ENCODE measurements at places on chromosomes 4 and X.

DNA sequence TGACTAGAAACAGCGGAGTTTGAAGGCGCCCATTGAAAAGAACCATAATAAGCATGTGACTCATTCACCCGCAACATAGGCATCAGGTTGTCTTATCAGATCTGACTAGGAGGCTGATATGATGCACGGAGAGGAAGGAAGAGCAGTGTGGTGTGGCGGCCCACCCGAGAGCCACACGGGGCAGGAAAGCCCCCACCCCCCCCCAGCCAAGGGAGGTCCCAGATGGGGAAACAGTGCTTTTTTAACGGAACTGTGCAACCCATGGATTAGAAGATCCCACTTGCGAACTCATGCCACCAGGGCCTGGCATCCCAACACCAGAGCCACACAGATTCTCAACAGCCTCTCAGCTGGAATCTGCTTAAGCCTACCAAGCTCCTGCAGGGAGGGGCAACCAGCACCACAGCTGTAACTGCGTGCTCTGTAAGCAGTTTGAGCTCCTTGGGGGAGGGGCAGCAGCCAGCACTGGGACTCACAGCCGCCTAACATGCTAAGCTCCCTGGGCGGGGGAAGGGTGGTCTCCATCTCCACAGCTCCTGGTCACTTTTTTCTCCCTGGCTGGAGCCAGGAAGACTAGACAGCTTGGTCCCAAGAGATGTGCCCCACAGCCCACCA lies 466.2 kb downstream of the PDGFC start:
- no peak for DNase-seq

DNA sequence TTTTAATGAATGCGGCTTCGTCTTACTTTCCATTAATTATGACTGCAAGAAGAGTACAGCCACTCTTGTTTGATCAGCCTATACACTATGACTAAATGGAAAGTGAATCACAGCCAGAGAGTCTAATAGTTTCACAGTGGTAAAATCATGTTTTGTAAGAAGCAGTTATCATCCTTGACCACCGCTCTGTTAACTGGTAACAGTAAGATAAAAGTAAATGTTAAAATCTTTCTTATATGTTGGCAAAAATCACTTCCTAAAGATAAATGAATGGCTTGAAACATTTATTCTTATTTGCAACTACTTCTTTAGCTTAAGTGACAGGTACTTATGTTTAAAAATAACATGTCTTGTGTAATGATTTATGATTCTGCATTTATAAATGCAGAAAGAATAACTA lies 13.2 kb downstream of the GALNT7 start:
- no peak for DNase-seq

DNA sequence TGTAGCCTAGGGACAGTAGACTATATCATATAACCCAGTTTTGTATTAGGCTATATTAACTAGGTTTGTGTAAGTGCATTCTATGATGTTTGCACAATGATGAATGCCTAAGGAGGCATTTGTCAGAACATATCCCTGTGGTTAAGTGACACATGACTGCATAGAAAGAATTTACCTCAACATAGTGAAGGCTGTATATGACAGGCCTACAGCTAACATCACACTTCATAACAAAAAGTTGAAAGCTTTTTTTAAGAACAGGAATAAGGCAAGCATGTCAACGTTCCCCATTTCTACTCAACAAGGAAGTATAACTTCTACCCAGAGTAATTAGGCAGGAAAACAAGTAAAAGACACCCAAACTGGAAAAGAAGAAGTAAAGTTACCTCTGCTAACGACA lies 165.9 kb upstream of the NDST4 start:
- DNase-seq = no peak

- DNase-seq = no peak
Observed at GRCh38 chr4:4755306-4755705, 104.2 kb upstream of the MSX1 start.

DNA sequence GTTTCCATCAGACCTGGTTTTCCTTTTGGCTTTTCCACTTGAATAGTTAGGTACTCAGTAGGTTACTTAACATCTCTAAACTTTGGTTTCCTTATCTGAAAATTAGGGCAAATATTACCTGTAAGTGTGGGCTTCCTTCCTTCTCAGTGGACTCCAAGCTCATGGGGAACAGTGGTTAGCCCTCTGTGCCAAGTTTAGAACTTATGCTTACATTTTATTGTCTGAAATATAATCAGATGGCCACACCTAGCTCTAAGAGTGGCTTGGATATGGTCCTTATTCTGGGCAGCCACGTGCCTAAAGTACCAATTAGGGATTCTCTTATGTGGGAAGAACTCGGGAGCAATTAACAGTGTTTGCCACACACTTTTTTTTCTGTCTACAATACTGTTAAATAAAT lies 133.9 kb downstream of the UCHL1 start:
- DNase-seq = no peak

DNA sequence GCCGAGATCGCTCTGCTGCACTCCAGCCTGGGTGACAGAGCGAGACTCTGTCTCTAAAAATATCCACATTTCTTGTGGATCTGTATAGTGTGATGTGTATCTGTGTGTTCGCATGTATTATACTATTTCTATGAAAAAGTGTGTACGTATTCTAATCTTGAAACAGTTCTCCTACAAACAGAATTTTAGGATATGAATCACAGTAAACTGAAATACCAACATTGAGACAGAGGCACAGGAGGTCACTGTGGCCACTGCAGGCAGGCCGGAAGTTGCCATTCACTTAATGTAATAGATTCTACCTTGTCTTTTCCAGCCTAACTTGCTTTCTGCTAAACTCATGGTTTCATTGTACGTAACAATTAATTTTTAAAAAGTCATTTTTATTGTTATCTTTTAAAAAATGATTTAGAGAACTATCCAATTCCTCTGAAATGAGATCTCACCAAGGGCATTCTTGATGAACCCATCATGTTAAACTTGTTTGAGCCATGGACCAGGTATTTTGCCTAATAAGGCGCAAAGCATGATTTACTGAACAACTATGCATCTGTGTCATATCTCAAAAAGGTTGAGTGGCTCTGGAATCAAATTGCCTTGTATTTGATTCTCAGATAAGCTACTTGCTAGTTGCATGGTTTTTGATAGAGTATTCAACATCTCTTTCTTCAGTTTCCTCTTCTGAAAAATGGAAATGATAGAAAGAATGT lies 154.9 kb upstream of the GYPA start:
- DNase-seq = no peak

DNA sequence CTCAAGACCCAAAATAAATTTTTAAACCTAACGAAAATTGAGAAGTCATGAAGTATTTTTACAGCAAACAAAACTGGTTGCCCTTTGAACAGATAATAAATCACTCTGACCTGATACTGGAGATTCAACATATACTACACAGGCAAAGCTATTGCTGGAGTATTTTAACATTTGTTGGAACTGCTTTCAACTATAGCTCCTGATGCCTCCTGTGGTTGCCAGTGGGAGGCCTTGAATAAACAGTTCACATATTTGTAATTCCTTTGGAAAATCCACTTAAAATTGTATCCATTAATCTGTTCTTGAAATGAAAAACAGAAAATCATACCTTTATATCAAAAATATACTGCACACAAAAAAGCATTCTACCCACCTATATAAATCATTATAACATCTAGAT lies 605.1 kb downstream of the KCTD8 start:
- no peak for DNase-seq

GRCh38 chrX:41384051-41384705 lies 50.2 kb downstream of the DDX3X start:
- no peak for DNase-seq

DNA sequence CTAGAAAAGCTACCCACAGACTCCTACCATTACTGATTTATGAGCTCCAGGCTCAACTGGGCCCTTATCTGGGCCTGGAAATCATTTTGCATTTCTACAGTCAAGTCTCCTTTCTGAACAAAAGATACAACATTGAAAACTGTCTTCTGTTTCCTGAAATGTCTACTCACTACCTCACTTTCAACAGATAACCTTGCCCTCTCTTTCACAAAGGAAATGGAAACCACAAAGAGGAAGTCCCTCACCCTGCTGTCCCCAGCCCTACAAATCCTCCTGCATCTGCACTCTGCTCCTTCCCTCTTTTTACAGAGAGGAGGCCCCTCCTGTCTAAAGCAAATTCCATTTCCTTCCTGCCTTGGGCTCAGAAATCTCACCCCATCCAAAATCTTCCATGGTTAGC lies 24.8 kb upstream of the CYBB start:
- no peak for DNase-seq

DNA sequence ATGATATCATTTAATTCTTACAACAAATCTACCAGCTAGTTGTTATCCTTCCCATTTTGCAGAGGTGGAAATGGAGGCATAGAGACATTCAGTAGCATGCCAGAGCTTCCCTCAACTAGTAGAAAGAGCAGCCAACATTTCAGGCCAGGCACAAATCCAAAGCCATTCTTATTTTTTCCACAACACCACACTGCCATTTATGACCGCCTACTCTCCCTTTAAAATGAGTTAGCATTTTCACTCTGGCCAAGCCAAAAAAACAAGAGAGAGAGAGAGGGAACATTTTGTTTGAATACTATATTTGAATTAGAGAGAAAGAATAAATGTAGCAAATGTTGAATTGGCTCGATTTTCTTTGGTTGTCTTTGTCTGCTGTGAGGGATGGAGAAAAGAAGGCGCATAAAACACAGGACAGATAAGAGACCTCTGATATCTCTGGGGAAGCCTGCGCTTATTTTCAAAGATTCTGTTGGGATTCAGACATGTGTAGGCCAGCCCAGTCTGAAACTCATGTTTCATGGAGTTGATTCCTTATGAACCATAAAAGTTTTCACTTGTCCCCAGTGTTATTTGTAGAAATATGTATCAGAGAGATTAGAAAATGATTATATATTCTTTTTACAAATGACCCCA lies 265.7 kb downstream of the RAB28 start:
- no peak for DNase-seq

GRCh38 chr4:118281611-118282442 lies 71.0 kb downstream of the PRSS12 start:
- no peak for DNase-seq

DNA sequence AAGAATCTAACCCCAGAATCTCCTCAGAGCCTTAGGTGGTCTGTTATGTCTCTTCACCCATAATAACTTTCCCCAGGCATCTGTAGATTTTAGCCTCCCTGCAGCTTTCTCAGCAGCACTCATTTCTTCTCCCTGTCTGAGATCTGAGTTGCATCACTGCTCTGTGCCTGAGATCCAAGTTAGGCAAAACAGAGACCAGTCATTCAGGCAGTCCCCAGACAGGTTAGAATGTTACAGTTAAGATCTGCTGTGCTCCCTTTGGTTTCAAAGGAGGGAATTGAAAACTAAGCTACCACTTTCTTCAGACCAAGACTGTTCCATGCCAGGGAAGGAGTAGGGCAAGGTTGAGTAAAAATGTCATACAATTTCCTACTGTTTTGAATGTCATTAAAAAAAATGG lies 65.3 kb downstream of the TENT5D start:
- DNase-seq = no peak

- DNase-seq = no peak
Observed at GRCh38 chrX:9293051-9293496, 171.8 kb upstream of the TBL1X start.

DNA sequence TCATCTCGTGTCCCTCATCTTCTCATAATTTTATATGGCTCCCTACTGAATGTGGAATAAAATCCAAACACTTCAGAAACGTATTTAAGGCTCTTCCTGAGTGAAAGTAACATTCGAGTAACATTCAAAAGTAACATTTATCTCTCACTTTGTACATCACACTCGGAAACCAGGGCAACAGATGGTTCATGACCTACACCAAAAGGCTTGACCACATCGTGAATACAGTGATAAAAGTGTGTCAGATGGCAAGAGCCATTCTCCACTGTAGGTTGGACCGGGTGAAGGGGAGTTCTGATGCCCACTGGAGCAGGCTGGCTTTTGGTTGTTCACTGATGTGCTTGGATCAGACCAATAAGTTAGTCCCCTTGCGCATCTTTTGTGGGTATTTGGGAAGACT lies 5.6 kb upstream of the LIMCH1 start:
- DNase-seq = no peak

DNA sequence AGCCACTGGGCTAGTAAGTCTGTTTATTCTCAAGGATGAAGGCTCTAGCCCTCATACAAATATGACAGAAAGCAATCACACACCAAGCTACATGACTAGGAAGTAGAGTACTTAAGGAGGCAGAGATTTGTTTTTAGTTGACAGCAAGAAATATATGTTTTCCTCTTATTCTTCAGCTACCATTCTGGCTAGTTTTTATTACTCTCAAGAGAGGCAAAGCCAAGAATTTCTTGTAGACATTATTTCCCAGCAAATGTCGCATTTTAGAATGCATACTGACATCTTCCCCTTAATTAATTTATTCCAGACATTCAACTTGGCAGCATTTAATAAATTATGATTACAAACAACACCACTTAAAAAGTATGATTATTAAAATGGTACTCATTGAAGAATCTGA lies 23.4 kb upstream of the FAM9C start:
- no peak for DNase-seq

- no peak for DNase-seq
Observed at GRCh38 chrX:151973851-151974335, 583 bp downstream of the GABRE start.

- no peak for DNase-seq
Observed at GRCh38 chrX:12701628-12702027, 89.6 kb upstream of the PRPS2 start.

DNA sequence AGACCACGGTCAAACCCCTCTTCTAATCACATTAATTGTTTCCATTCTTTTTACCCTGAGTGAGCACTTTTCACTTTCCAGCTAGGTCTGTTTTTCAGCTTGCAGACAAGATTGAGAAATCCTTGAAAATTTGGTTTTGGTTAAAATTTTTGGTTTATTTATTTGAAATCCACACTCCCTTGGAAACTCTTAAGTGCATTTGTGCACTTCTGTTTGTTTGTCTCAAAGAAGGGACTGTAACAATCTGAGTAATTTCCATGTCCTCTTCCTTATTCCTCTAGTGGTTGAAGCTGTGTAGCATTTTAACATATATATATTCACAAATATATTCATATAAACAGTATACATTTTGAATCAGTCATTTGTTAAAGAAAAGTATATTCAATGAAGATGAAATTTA lies 333.3 kb downstream of the ANK2 start:
- no peak for DNase-seq

DNA sequence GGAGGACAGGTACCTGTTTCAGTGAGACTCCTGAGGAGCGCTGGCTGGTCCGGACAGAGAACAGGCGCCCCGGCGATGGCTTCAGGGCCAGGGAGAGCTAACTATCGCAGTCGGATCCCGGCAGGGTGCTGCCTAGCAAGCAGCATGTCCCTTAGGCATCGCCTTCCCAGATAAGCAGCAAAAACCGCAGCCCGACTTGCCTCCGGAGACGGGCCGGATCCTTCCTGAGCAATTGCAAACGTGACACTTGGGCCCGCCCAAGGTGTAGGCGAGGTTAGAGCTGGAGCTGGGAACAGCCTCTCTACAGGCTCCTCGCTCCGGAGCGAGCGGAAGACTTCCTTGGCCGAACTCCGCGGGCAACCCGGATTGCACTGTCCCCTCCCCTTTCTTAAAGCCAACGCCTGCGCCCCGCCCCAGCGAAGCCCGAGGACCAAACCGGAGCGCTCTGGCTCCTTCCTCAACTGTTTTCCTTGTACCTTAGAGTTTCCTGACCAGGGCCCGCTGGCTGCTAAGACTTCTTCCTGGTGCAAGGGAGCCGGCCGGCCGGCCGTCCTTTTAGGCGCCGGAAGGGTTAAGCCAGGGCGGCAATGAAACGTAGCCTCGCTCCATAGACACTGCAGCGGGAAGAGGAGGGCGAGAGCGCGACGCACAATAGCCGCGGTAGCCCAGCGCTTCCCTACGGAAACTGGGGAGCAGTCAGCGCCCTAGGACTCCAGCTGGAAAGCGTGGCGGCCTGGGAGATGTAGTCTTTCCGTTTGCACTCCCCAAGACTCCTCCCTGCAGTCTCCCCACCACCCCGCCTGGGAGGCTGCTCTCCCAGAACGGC lies at the start of gene OPHN1:
Gene OPHN1 (minus strand): TSS at position 341 of the 826 bp plus-strand sequence. CDS start 475 bp downstream, outside the sequence.
- no peak for DNase-seq

- no peak for DNase-seq
Observed at GRCh38 chr4:128917781-128918180, 108.3 kb downstream of the JADE1 start.
